Articular chondrocyte of knee joint (primary cell): ENCODE measurements at places on chromosomes 2 and 18. TPM values are rescaled to one million over a fixed set of nuclear protein-coding genes. Genes with fewer than 3 reads are reported as not detected.

GPBAR1 gene
- 0.11 and 0.26 TPM in 2 replicates for total RNA-seq

NOSTRIN gene
- total RNA-seq: 1.4 and 1.5 TPM in 2 replicates

PPM1B gene
- 15.9 and 17.4 TPM in 2 replicates for total RNA-seq

WDR75 gene
- total RNA-seq: 43.9 and 44.6 TPM in 2 replicates

CCL20 gene
- total RNA-seq: not detected in 2 replicates

CFAP210 gene
- 0.11 and 0.26 TPM in 2 replicates for total RNA-seq

DPP4 gene
- 36.2 and 81.0 TPM in 2 replicates for total RNA-seq

CLHC1 gene
- 11.1 and 22.1 TPM in 2 replicates for total RNA-seq

IL1F10 gene
- total RNA-seq: not detected in 2 replicates

AGBL5 gene
- total RNA-seq: 21.8 and 23.3 TPM in 2 replicates
